CD4-positive, alpha-beta T cell treated with Interleukin-15 for 1 hour (primary cell): ENCODE measurements at places on chromosomes 11 and 22.
A peak's percentile ranks its signal among the peaks of the same experiment; 100 is the strongest.

DNA sequence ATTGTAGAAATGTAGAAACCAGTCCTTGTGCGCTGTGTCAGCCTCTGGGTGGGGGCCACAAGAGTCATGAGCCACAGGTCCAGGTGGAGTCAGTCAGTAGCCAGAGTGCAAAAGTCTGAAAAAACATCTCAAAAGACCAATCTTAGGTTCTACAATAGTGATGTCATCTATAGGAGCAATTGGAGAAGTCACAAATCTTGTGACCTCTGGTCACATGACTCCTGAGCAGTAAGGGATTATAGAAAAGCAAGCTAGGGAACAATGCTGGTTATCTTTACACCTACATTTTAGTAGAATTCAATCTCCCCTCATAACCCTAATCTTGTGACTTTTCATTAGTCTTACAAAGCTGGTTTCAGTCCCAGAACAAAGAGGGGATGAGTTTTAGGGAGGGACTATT is 82.7 kb downstream of the CCDC83 start:
- no peak for DNase-seq

DNA sequence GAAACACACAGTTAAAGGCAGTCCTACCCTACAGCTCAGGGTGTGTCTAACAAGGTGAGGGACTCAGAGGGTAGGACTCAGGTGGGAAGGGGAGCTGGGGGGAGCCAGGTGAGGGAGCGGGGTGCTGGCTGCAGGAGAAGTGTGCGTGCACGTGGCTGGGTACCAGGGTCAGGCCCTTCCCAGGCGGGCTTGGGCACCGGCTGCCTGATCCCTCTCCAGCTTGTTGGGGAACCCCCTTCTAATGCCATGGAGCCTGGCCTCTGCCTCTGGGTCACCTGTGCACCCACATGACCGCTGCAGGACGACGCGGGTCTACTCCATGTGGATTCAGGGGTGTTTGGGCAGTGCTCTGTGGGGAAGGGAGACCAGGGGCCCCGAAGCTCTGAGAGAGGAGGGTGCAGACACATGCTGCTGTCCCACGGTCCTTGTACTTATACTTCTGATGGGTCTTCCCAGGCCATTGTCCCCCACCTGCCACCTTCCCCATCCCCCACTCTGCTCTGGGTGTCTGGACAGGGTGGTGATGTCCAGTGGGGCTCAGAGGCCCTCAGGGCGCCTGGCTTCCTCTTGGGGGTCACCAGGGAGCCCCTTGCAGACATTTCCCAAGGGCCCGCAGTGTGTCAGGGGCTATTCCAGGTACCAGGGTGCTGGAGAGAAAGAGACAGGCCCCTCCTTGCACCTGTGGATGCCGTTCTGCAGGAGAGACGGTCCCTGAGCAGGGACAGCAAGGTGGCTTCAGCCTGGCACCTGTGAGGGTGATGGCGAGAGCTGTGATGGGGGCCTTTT is 10.4 kb upstream of the MRGPRD start:
- DNase-seq: peak; percentile 11

DNA sequence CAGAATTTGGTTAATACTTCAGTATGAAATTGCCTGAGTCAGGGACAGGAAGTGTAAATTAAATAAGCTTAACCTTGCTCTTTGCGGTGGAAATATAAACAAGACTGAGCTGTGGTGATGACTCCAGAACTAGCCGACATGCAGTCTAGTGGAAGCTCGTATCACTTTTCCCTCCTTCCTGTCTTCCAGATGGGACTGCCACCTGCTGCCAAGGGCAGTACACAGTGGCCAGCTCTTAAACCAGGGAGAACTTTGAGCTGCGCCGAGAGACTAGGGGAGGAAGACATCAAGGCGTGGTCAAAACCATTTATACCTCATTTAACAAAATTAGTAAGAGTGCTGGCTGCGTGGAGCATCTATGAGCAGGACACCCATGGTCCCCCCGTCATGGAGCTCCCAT is 31.3 kb upstream of the CTTN start:
- DNase-seq: no peak

- DNase-seq: no peak
Observed at GRCh38 chr22:31604137-31604705, 57.8 kb downstream of the PISD start.

DNA sequence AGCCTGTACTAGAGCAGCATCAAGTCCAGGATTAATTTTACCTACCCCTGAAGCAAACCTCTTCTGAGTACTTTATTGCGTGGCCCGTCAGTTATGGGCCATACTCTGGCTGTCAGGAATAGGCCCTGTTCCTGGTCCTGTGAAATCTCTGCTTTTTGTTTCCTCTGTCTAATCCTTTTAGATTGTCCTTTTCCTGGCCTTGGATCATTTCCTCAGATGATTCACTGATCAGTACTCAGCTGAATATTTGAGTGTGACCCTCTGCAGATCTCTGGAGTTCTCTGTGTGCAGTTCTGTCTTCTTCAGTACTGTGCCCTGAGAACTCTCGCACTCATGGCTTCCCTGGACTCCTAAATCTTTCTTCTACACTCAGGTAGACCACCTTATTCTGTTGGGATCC is 123.5 kb downstream of the UVRAG start:
- no peak for DNase-seq

- DNase-seq: no peak
Observed at GRCh38 chr22:44355716-44356070, 42.9 kb upstream of the SHISAL1 start.

DNA sequence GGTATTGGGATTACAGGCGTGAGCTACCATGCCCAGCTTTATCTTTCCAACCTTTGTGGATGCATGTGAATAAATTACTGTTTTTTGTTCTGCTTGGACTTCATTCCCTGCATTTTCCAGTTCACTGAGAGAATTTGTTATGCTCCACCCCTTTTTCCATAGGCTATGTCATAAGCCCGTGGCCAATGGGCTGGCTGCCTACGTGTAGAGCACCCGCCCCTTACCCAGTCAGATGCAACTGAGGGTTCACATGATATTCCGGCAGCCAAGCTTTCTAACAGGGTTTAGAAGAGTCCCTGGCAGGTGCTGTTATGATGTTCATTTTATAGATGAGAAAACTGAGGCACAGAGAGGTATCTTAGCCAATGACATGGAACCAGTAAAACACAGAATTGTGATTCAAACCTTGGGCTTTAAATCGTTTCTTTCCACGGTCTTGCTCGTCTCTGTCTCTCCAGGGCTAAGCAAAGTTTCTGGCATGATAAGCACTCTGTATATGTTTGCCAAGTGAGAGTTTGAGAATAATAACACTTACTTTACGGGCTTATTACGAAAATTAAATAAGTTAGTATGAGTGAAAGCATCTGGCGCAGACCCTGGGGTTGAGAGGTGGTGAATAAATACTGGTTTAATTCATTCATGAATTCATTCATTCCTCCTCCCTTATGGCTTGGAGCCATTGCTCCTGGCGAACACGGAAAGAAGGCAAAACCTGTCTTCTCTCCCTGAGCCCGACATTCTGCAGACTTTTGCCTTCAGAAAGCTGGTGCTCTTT is 42.4 kb upstream of the RASD2 start:
- DNase-seq: no peak

- DNase-seq: no peak
Observed at GRCh38 chr11:27254744-27255446, 108.1 kb downstream of the CCDC34 start.

- no peak for DNase-seq
Observed at GRCh38 chr11:121967131-121967704, 148.8 kb downstream of the BLID start.

DNA sequence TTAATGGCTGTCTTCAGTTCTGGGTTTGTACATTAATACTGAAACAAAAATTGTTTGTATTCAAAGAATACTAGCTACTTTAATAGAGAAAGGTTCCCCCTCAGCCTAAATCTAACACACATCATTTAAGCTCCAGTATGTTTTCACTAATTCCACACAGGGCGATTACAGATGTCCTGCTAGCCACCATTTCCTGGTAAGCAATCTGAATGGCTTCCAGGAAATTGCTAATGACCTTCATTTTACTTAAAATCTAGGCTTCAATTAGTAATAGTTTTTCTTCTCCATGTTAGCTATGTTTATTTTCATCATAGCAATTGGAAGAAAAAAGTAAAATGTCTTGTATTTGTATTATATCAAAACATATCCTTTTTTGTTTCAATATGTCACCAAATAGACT is 132.8 kb downstream of the SOX6 start:
- no peak for DNase-seq

DNA sequence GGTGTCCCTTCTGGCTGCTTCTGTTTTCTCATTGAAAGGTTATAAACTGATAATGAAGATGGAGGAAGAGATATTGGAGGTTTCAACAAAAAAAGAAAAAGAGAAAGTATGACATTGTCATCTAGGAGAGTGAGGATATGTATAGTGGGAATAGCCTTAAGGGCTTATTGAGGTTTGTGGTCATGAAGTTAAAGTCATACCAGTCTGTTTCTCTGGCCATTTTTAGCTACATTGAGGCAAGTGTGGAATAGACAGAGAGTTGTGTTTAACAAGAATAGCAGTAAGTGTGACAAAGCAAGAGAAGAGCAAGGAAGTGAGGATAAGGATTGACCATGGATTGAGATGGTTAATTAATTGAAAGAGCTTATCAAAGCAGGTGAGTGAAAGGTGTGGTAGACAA is 110.4 kb downstream of the ELP4 start:
- no peak for DNase-seq

GRCh38 chr11:115623021-115623451 is 118.8 kb upstream of the CADM1 start:
- DNase-seq: no peak

- no peak for DNase-seq
Observed at GRCh38 chr11:132559331-132560036, 972.8 kb downstream of the OPCML start.

DNA sequence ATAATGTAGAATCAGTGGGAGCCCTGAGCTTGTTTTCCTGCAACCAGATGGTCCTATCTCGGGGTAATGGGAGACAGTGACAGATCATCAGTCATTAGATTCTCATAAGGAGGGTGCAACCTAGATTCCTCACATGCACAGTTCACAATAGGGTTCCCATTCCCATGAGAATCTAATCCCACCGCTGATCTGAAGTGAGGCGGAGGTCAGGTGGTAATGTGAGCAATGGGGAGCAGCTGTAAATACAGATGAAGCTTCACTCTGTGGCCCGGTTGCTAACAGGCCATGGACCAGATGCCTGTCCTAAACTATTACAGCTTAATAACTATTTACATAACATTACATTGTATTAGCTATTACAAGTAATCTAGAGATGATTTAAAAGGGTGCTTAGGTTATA is 17.0 kb downstream of the DIXDC1 start:
- DNase-seq: no peak

DNA sequence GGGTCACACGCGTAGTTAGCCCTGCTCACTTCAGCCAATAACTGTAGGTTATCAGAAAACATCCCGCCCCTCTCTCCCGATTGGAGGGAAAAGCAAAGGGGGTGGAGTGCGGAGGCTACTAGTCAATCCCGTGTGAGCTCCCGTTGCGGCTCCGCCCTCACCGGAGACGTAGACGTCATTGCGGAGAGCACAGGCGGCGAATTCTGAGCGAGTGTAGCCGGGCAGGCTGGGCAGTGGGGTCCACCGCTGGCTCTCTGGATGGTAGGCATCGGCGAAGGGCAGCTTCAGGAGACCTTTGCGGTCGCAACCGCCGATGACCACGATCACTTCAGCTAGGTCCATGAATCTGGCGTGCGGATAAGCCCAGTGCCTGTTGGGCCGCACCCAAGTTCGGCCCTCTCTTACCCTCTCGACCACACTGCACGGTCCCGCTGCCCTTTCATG is 4.7 kb downstream of the KLHL35 start:
- DNase-seq: peak; percentile 75

- DNase-seq: no peak
Observed at GRCh38 chr22:46163557-46163888, 13.2 kb downstream of the PPARA start.

- no peak for DNase-seq
Observed at GRCh38 chr11:80317612-80318011, 876.8 kb upstream of the TENM4 start.

DNA sequence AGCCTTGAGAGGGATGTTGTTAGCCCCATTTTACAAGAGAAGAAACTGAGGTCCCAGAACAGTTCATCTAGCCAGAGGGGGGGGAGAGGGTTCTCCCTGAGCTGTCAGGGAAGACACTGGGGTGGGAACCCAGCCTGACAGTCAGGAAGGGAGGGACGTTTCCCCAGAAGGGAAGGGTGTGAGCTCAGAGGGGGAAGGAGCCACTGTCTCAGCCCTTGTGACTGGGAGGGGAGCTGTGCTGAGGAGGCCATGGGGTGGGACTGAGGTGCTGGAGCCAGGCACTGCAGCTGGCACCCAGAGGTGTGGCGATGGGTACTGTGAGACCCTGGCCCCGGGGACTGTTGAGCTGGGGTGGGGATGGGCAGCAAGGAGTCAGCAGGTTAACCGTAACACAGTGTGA is 35.7 kb downstream of the DAGLA start:
- DNase-seq: no peak

DNA sequence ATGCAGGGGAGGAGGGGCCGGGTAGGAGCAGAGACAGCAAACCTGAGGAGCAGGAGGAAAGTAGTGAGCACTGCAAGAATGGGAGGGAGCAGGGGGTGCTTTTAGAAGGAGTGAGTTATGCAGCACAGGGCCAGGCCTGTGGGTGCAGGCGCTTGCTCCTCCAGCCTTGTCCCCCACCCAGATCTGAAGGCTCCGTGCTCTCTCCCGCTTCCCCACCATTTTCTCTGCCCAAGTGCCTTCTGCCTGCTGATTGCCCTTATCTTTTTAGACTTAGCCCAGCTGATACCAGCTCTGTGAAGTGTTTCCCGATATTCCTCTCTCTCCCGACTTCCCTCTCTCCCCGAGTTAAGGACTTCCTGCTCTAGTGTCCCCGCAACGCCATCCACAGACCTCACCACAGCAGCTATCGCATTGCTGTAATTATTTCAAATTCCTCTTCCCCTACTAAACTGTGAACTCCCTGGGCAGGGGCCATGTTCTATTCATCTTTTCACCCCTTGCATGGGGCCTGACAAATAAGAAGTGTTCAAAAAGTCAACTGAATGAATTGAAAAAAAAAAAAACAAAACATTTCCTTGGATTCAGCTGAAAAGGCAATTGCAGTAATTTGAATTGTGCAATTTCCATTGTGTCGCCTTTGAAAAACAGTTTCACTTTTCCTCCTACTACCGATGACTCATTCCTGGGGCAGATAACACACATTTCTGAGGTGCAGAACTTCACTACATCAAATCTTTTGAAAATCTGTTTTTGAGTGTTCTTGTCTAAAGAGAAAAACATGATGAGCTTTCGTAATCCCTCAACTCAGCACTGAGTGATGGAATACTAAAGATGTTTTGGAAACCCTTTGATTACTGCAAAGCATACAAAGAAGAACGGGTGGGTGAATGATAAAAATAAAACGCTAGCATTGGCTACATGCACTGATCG is 69.7 kb upstream of the BMAL1 start:
- no peak for DNase-seq

DNA sequence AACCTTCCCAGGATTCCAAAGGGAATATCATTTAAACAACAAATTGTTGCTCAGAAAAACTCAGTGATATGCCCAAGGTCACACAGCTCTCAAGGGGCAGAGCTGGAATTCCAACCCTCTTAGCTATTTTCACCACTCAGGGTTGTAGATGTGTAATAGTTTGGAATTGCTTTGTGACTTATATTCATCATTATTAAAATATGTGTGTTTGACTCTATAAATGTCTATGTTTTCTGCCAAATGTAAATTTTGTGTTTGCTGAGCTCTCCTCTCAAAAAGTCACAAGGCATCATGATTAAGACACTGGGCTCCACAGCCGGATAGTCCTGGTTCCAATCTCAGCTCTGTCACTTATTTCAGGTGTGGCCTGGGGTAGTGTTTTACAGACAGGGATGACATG is 407.3 kb downstream of the TMEM135 start:
- DNase-seq: no peak

- DNase-seq: no peak
Observed at GRCh38 chr22:30492144-30492543, 13.4 kb downstream of the SEC14L4 start.
